ENCODE measurements at places on chromosomes 2 and 18. TPM values are rescaled to one million over a fixed set of nuclear protein-coding genes. Genes with fewer than 3 reads are reported as not detected.
A peak's percentile ranks its signal among the peaks of the same experiment; 100 is the strongest.

GALR1 gene
- not detected for total RNA-seq

BOLL gene
- total RNA-seq: not detected

DNA sequence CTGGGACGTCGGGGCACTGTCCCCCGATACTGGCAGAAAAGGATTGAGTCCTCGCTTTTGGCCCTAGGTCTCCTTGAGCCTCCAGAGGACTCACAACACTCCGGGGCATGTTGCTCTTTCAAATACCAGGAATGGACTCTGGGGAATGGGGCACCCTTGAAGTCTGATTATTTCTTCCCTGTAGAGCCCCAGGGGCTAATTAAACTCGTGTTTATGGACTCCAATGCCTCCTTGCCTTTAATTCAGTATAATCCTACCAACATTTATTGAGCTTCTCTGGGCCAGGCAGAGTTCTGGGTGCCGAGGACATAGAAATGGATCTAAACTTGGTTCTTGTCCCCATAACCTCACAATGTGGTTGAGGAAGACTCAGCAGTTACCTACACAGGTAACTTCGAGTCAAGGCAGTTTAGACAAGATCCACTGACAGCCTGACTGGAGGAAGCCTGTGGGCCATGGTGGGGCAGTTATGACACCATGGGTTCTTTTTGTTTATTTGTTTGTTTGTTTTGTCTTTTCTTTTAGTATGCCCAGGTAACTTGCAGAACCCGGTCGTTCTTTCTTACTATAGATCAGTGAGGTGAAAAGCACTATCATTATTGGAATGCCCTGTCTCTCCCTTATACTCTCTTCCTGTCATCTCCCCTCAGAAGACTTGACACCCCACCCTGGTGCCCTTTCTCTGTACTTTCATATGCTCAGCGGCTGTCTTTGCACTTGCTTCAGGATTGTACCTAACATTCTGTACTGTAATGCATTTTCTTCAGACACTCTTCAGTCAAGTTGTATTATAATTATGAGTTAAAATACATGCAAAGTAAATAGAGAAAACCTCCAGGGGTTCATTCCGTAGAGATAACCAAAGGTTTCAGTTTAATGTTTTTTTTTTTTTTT, 3.2 kb downstream of the CFLAR start:
- H3K27ac ChIP-seq: peak overlapping the region; percentile 99
- peaks cover 50% of the 10 kb centered on the region for H3K4me1 ChIP-seq
- H3K27me3 ChIP-seq: no peaks in the 10 kb centered on the region
- no peak for DNase-seq

DNA sequence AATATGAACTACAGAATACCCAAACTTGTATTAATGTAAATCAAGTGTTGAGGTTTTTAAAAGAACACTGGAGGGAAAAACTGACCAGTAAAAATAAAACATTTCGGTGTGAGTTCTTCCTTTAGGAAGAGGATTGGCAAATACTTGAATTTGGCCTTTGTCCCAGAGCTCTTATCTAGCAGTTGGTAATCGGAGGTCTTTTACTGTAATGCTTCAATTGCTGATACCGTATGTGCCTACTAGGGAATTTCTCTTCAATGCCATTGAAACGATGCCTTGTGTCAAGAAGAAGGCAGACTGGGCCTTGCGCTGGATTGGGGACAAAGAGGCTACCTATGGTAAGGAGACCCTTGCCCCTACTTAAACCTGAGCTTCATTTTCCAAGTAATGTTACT, 4.1 kb downstream of the RRM2 start:
- peaks cover 53% of the 10 kb centered on the region for H3K4me1 ChIP-seq
- no peaks in the 10 kb centered on the region for H3K27me3 ChIP-seq
- H3K27ac ChIP-seq: no peak overlapping the region
- peaks cover 70% of the 10 kb centered on the region for H3K36me3 ChIP-seq
- peak overlapping the region; percentile 93 for H3K4me3 ChIP-seq

DNA sequence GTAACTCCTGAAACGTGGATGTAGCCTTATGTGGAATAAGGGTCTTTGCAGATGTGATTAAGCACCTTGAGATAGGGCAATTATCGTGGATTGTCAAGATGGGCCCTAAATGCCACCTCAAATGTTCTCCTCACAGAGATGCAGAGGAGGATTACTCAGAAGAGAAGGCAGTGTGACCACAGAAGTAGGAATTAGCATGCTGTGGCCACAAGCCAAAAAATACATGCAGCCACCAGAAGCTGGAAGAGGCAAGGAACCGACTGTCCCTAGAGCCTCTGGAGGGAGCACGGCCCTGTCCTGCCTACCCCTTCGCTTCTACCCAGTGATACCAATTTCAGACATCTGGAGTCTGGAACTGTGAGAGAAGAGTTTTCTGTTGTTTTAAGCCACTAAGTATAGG, 47.3 kb upstream of the MGAT5 start:
- no peaks in the 10 kb centered on the region for H3K27me3 ChIP-seq
- DNase-seq: no peak
- H3K4me1 ChIP-seq: peaks cover 9% of the 10 kb centered on the region
- no peak overlapping the region for H3K27ac ChIP-seq
- no peak overlapping the region for H3K4me3 ChIP-seq
- no peaks in the 10 kb centered on the region for H3K36me3 ChIP-seq
